ENCODE measurements at places on chromosomes 11 and 22.

- peak; percentile 45 for DNase-seq
These were observed 2.5 kb downstream of the LIF start for GRCh38 chr22:30244066-30244465.

DNA sequence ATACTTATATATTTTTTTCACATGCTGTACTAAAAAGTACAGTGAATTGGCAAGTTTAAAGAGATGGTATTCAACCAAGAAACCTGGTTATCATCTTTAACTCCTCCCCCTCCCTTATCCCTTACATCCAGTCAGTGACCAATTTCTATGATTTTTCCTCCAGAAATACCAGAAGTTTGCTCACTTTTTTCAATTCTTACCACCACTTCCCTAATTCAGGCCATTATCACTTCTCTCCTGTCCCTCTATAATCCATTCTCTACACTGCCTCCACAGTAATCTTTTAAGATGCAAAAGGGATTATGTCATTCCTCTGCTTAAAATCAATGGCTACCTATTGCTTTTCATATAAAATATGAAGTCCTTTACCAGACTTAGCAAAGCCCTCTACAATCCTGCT is 62.8 kb downstream of the CEP57 start:
- no peak for DNase-seq

DNA sequence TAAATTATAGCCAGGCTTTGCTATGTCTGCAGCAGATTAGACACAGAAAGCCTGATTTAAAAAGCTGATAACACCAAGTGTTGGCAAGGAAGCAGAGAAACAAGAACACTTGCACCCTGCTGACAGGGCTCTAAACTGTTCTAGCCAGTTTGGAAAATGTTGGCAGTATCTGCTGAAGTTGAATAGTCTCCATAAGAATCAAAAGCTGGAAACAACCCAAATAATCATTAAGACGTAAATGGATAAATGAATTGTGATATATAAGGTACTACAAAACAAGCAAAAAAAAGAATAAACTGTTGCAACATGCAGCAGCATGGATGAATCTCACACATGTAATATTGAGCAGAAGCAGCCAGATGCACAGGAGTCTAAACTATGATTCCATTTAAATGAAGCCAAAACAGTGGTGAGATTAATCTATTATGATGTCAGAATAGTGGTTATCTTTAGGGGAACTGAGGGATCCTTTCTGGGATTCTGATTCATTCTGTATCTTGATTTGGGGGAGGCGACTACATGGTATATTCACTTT is 40.4 kb upstream of the ADORA2A start:
- DNase-seq, result no peak

GRCh38 chr11:8092587-8093424 is 11.8 kb downstream of the TUB start:
- DNase-seq, result peak; percentile 53

- DNase-seq, result no peak
These were observed 54.9 kb downstream of the AHNAK start for GRCh38 chr11:62491571-62492329.

DNA sequence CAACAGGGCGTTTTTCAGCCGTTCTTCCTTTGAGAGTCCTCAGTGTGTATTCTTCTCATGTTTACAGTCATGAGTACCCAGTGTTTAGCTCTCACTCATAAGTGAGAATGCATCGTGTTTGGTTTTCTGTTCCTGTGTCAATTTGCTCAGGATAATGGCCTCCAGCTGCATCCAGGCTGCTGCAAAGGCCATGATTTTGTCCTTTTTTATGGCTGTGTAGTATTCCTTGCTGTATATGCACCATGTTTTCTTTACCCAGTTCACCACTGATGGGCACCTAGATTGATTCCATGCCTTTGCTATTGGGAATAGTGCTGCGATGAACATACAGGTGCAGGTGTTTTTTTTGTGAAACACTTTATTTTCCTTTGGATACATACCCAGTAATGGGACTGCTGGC is 23.5 kb downstream of the B3GAT1 start:
- no peak for DNase-seq

- peak; percentile 53 for DNase-seq
These were observed 65.1 kb upstream of the CD44 start for GRCh38 chr11:35073691-35074419.

DNA sequence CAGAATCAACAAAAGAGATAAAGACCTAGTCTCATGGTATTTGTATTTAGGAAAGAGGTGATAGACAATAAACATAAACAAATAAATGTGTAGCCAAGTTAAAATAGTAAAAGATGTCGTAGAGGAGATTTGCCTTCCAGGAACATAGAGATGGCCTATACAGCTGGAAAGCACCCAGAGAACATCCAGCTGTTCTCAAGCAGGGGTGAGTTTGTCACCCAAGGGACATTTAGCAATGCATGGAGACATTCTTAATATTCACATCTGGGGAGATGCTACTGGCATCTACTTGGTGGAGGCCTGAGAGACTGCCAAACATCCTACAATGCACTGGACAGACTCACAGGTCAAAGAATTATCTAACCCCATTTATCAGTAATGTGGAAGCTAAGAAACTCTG is 88.3 kb downstream of the C11orf87 start:
- DNase-seq, result no peak

DNA sequence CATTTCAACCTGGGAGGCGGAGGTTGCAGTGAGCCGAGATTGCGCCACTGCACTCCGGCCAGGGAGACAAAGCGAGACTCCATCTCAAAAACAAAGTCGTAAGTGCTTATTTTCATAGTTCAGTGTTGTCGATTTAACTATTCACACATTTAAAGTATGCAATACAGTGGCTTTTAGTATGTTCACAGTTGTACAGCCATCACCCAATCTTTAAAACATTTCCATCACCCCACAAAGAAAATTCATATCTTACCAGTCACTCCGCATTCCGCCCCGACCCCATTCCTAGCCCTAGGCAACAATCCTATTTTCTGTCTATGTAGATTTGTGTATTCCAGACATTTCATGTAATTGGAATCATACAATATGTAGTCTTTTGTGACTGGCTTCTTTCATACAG is 11.9 kb downstream of the IPO7 start:
- DNase-seq, result no peak

DNA sequence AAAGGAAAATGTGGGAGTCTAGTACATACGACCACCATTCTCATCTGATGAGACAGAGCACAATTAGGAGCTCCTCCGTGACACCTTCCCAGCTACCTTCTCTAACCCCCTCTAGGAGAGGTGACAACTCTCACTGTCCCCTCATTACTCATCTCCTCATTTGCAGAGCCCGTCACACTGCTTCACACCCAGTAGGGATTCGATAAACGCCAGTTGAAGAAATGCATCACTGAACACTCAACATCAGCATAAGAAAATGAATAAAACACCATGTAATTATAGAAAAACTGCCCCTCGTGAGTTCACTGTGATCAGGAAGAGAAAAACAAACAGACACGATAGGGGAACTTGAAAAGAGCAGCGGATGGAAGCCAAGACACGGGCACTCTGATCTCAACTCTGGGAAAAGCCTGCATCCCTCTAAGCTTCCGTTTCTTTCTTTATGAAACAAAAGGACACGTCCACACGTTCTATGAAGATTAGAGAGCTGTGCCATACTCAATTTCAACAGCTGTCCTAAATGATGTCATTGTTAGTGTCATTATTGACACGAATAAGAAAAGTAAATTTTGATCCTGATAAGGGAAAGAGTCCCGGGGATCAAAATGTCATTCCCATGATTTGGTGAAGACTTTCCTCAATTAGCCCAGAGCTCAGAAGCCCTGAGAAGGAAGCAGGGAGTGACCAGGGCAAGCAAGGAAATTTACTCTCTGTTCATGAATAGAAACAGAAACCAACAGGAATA is 356.9 kb downstream of the LARGE1 start:
- DNase-seq, result no peak

GRCh38 chr11:9219115-9219514 is 46.0 kb downstream of the DENND5A start:
- DNase-seq, result no peak

GRCh38 chr22:40416267-40416570 is 45.8 kb downstream of the SGSM3 start:
- DNase-seq, result no peak

DNA sequence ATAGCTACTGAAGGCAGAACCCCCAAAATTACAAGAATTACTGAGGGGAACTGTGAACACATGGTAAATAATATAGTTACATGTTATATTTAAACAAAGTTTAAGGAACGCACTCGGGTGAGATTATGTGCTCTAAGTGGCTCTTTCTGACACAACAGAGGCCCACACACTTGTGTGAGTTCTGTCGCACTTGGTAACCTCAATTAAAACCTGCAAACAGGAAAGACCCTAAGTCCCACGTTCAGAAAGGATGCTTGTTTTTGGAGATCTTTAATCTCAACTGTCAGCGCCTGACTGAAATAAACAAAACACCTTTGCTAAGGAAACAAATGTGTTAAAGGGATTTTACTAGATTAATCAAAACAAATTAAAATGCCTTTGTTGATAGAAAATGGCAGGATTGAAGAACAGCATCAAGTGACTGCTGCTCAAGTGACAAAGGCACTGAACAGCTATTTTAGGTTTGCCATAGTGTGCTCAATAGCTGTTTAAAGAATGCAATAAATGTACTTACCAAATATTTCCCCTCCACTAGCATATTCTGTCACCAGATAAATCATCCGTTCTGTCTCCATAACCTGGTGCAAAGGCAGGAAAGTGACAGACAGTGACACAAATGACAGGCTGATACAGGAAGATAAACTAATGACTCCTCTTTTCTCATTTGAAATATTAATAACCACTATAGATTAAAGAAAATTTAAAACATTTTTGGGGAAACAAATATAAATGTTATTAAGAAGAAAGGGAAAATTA is 116.3 kb upstream of the APOA1 start:
- DNase-seq, result no peak

GRCh38 chr22:48605856-48606481 is 1221.7 kb downstream of the BRD1 start:
- DNase-seq, result no peak

DNA sequence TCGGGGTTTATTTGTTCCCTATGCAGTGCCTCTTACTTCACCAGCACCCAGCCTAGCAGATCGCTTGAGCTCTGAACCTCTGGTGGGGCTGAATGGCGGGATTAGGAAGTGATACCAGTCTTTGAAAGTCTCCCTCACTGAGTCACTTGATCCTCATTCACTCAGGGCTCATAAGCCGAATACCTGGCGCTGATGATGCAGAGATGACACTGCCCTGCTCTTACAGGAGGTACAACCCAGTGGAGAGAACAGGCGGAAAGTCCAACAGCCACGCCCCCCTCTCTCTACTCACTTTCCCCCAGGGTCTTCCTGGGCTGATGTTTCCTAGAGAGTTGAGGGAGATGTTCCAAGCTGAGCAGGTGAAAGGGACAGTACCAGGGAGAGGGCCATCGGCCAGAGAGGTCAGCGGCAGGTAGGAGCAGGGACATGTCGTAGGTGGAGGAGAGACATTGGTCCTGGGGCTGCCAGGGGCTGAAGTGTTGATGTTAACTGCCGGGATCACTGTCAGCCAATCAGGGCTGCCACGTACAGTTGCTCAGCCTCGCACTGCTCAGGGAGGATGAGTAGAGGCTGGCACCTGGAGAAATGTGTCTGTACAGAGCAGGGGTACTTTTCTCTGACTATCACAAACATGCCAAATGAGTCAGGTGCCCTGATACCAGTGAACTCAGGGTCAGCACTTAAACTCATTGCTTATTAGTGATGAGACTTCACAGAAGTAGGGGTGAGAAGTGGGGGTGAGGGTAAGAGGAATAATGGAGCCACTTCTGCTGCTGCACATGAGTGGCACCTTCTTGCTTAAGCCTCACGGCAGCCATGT is 9.9 kb upstream of the APOBEC3A start:
- DNase-seq, result no peak

- DNase-seq, result no peak
These were observed 407.3 kb downstream of the TBC1D22A start for GRCh38 chr22:47169801-47170140.

DNA sequence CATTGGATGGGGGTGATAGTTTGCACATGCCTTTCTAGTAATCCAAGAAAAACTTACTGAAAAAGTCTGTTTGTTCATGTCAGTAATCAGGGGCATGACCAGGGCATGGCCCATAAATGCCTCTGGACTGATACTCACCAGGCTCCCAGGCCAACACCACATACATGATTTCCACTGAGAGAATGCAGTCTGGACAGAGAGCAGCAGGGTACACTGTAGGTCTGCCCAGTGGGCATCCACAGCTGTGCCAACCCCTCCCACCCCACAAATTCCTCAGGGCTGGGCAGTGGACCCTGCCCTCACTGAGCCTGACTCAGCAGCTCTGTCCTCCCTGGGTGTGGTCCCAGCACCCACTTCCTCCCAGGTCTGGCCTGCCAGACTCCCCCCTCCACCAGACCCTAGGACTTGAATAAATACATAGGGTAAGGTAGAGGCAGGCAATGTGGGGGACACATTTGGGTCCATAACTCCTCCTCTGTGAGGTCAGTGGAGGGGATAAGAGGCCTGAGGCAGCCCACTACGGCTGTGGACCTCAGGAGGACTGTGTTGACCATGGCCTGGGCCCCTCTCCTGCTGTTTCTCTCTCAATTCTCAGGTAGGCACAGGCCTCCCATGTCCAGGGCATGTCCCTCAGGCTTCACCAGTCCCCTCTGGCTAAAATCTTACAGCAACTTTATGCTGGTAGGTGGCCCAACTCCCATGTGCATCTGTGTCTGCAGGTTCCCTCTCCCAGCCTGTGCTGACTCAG is 92.2 kb upstream of the TOP3B start:
- no peak for DNase-seq

GRCh38 chr11:115930886-115931547 is 426.8 kb upstream of the CADM1 start:
- no peak for DNase-seq

DNA sequence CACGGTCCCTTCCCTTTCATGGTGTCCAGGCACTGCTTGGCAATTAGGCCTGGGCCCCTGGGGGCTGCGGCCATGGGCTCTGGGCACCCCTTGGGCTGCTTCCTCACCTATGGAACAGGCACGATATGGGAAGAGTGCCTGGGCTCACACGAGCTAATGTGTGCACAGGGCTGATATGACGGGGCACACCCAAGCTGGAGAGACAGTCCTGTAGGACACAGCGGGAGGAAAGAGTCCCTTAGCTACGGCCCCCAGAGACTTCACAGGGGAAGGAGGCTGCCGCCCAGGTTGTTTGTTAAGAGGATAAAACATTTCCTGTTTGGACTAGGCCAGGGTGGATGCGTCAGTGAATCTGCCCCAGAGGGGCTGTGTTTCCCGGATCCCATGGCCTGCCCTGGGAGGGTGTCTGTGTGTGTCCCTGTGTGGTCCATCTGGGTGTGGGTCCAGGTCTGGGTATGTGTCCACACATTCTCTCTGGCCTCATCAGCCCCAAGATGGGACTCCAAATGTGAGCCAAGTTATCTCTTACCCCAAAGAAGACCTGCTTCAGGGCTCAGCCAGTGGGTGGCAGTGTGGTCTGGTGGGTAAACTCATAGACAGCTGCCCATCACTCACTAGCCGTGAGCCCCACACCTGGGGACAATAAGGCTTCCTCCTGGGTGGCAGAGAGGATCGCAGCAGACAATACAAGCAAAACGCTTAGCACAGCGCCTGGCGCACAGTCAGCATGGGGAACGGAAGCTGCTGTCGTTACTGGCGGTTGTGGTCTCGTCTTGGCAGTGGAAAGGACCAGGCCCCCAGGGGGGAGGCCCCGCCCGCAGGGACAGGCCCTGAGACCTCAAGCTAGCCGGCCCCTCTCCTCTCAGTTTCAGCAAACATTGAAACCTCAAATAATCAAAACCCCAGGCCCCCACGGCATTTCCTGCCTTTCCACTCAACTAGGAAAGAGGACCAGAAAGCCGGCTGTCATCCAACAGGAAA is 3.2 kb upstream of the EMID1 start:
- peak; percentile 89 for DNase-seq
